Activated T-cell treated with anti-CD3 and anti-CD28 coated beads, Interleukin-2, amount 50 U/mL, for 72 hours (primary cell): ENCODE measurements at places on chromosomes 7 and 10. TPM values are rescaled to one million over a fixed set of nuclear protein-coding genes. Genes with fewer than 3 reads are reported as not detected.
A peak's percentile ranks its signal among the peaks of the same experiment; 100 is the strongest.

Gene OR2A5
- not detected for total RNA-seq

DNA sequence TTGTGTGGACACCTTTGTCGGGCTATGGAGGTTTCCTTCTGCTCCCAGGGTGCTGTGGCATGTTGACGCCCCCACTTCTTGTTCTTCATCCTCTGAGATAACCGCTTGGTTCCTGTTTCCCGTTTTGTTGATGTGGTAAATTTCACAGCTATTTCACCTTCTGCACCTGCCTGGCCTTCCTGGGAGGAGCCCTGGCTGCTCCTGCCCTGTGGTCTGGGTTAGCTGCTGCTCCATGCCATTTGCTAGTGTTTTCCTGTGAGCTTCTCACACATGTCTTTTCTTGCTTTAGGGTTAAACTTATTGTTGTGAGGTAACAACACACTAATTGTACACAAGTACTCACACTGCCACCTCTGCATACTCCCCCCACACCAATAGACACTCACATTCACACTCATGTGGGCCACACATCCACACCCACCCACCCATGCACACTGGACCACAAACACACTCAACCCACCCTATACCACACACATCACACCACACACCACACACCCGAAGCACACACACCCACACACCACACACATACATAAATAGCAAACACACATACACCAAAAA lies 46.5 kb upstream of the MSMB start:
- H3K27me3 ChIP-seq: no peaks in the 10 kb centered on the region
- no peaks in the 10 kb centered on the region for H3K36me3 ChIP-seq
- H3K27ac ChIP-seq: no peak overlapping the region
- peaks cover 21% of the 10 kb centered on the region for H3K4me1 ChIP-seq
- DNase-seq: no peak
- H3K4me3 ChIP-seq: no peak overlapping the region

- H3K36me3 ChIP-seq: no peaks in the 10 kb centered on the region
- no peak for DNase-seq
- peaks cover 2% of the 10 kb centered on the region for H3K27me3 ChIP-seq
- peaks cover 11% of the 10 kb centered on the region for H3K4me1 ChIP-seq
- H3K4me3 ChIP-seq: no peak overlapping the region
- no peak overlapping the region for H3K27ac ChIP-seq
Observed at GRCh38 chr7:159036916-159037605, 107.6 kb downstream of the VIPR2 start.

Gene ATOH7
- not detected for total RNA-seq

Gene ECHDC3
- total RNA-seq: 4.3 TPM

GRCh38 chr7:14013898-14014297 lies 24.4 kb upstream of the ETV1 start:
- peaks cover 1% of the 10 kb centered on the region for H3K36me3 ChIP-seq
- H3K27ac ChIP-seq: peak overlapping the region; percentile 24
- H3K27me3 ChIP-seq: no peaks in the 10 kb centered on the region
- H3K4me3 ChIP-seq: no peak overlapping the region

- H3K4me1 ChIP-seq: peaks cover 37% of the 10 kb centered on the region
- DNase-seq: no peak
- peak overlapping the region; percentile 93 for H3K27ac ChIP-seq
- H3K36me3 ChIP-seq: peaks cover 44% of the 10 kb centered on the region
- H3K4me3 ChIP-seq: peak overlapping the region; percentile 70
Observed at GRCh38 chr10:11295492-11295891, 277.8 kb downstream of the CELF2 start.

Gene ICA1
- 4.6 TPM for total RNA-seq

- no peak overlapping the region for H3K4me3 ChIP-seq
- peaks cover 7% of the 10 kb centered on the region for H3K27me3 ChIP-seq
- H3K27ac ChIP-seq: no peak overlapping the region
- peaks cover 5% of the 10 kb centered on the region for H3K4me1 ChIP-seq
Observed at GRCh38 chr10:78555128-78555527, 513.6 kb upstream of the ZMIZ1 start.

Gene CYP26C1
- total RNA-seq: not detected

DNA sequence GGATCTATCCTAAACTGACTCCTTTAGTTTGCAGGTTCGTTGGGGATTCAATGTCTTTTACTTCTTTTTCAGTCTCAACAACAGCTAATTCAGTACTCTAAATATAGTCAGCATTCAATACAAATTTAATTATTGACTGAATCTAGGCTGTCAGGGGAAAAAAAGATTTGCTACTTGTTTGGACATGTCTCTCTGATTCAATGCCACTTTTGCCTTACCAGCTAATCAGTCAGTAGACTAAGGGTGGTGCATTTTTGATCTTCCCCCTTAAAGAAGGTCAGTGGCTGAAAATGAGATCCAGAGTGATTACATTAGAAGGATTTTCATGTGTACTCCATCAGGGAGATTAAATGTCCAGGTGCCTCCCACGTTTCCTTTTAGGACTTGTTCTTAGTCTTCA lies 145.1 kb downstream of the C1GALT1 start:
- H3K36me3 ChIP-seq: no peaks in the 10 kb centered on the region
- no peaks in the 10 kb centered on the region for H3K4me1 ChIP-seq
- DNase-seq: no peak
- no peak overlapping the region for H3K27ac ChIP-seq
- H3K4me3 ChIP-seq: no peak overlapping the region

Gene H2BK1
- total RNA-seq: 4.4 TPM

DNA sequence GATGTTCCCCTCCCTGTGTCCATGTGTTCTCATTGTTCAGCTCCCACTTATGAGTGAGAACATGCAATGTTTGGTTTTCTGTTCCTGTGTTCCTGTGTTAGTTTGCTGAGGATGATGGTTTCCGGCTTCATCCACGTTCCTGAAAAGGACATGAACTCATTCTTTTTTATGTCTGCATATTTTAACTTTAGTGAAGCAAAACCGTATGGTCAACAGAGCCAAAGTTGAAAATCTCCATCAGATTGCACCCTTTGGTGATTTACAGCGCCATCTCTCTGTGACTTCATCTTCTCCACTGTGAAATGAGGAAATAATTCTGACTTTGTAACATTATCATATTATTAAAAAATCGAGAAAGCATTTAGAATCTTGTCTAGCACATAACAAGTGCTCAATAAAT lies 132.3 kb upstream of the PLXDC2 start:
- no peaks in the 10 kb centered on the region for H3K4me1 ChIP-seq
- no peak overlapping the region for H3K4me3 ChIP-seq
- peaks cover 4% of the 10 kb centered on the region for H3K36me3 ChIP-seq
- no peak overlapping the region for H3K27ac ChIP-seq
- H3K27me3 ChIP-seq: no peaks in the 10 kb centered on the region
- no peak for DNase-seq

DNA sequence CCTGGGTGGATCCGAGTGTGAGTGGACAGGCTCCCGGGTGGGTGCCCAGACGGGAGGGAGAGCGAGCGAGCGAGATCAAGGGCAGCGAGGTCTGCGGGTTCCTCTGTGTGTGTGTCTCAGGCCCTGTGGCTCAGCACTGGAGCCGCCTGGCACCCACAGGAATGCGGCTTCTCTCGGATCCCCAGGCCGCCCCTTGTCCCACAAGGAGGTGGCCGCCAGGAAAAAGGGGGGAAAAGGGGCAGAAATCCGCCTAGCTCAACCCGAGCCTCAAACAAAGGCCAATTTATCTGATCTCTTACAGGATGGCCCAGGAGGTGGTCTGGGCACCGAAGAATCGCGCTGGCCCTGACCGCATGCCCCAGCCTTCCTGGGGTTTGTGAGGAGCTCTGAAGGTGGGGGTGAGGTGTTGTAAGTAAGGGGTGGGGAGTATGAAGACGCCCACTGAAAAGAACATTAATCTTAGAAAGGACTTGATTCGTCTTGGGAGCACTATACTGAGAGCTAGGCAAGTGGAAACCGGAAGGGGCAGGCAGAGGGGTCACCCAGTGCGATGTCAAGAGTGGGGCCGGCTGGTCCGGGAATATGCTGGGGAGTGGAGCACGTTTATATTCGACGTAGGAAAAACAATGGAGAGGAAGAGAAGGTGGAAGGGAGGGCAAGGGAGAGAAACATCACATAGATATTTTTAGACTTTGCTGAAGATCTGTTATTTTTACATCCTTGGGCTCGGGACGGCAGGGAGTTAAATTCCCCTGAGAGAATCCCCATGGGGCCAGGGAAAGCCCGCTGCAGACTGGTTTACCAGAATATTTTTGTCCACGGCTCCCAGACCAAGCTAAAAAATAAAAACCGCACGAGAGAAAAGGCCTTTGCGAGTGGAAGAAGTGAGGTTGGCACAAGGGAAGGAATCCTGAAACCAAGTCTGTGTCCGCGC lies 7.2 kb downstream of the DLX5 start:
- H3K27me3 ChIP-seq: peaks cover 97% of the 10 kb centered on the region
- H3K4me1 ChIP-seq: peaks cover 34% of the 10 kb centered on the region
- H3K36me3 ChIP-seq: peaks cover 3% of the 10 kb centered on the region

Gene CUZD1
- total RNA-seq: 1.7 TPM

DNA sequence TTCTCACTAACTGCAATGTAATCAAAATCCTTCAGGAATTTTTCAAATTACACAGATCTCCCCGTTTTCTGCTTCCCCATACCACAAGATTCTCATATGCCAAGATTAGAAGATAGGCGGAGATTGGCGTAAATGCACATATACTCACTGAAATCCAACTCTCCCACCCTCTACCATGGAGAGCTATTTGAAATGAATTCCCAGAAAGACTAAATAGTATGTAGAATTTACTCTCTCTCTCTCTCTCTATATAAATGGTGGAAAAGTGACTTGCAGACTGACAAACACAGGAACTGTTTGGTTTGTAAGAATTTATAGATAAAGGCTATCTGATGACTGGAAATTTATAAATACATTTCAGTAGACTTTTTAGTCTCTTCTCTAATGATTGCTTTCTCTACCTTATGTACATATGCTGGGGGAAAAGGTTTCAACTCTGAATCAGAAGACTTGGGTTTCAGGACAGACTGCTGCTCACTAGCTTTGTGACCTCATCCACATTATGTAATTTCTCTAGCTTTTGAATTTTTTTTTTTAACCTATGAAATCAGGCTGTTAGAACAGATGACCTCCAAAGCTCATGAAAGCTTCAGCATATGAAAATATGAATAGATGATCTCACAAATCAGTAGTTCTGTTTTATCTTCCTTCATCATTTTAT lies 67.8 kb upstream of the CSTF2T start:
- H3K4me1 ChIP-seq: no peaks in the 10 kb centered on the region
- peaks cover 2% of the 10 kb centered on the region for H3K36me3 ChIP-seq
- no peak overlapping the region for H3K4me3 ChIP-seq
- peaks cover 23% of the 10 kb centered on the region for H3K27me3 ChIP-seq
- H3K27ac ChIP-seq: no peak overlapping the region

DNA sequence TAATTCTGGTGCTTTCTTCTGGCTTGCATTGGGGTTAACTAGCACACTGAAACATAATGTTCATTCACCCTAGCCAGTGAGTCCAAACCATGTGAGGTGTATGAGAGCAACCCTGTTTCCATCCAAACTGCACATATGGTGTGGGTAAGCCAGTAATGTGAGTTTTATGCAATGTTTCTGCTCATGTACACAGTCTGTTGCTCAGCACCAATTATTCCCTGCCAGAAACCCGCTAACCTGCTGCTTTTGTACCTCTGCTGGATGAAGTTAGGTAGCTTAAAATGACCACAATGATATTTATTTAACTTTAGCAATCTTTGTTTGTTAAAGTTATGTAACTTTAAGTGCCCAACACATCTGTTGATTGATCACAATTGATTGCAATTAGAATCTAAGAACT lies 93.7 kb upstream of the RPA3 start:
- H3K36me3 ChIP-seq: no peaks in the 10 kb centered on the region
- DNase-seq: no peak
- no peaks in the 10 kb centered on the region for H3K27me3 ChIP-seq
- H3K27ac ChIP-seq: no peak overlapping the region
- peaks cover 21% of the 10 kb centered on the region for H3K4me1 ChIP-seq

- DNase-seq: no peak
- no peaks in the 10 kb centered on the region for H3K27me3 ChIP-seq
- no peaks in the 10 kb centered on the region for H3K36me3 ChIP-seq
Observed at GRCh38 chr7:45988405-45989057, 67.5 kb upstream of the IGFBP3 start.

- peak; percentile 12 for DNase-seq
- H3K4me1 ChIP-seq: no peaks in the 10 kb centered on the region
- peaks cover 40% of the 10 kb centered on the region for H3K27me3 ChIP-seq
- no peak within 1 kb of the TSS for H3K27ac ChIP-seq
Observed at GRCh38 chr10:120456626-120457430, at the start of gene PLPP4. TSS of gene PLPP4 (plus strand) at chr10:120457227. CDS start at chr10:120457306, 79 bp downstream.

GRCh38 chr7:123154231-123154860 lies 45.4 kb downstream of the SLC13A1 start:
- H3K4me3 ChIP-seq: no peak overlapping the region
- no peaks in the 10 kb centered on the region for H3K4me1 ChIP-seq
- H3K27ac ChIP-seq: no peak overlapping the region
- peak; percentile 45 for DNase-seq
- H3K36me3 ChIP-seq: no peaks in the 10 kb centered on the region

GRCh38 chr7:31114593-31115343 lies 62.7 kb downstream of the ADCYAP1R1 start:
- no peak overlapping the region for H3K4me3 ChIP-seq
- H3K27ac ChIP-seq: no peak overlapping the region
- H3K4me1 ChIP-seq: no peaks in the 10 kb centered on the region
- H3K36me3 ChIP-seq: no peaks in the 10 kb centered on the region

- no peak for DNase-seq
- no peak overlapping the region for H3K4me3 ChIP-seq
- no peak overlapping the region for H3K27ac ChIP-seq
- H3K27me3 ChIP-seq: no peaks in the 10 kb centered on the region
- H3K36me3 ChIP-seq: no peaks in the 10 kb centered on the region
- H3K4me1 ChIP-seq: no peaks in the 10 kb centered on the region
Observed at GRCh38 chr7:137165786-137166185, 177.7 kb downstream of the PTN start.

Gene ABCB4
- total RNA-seq: 0.07 TPM

DNA sequence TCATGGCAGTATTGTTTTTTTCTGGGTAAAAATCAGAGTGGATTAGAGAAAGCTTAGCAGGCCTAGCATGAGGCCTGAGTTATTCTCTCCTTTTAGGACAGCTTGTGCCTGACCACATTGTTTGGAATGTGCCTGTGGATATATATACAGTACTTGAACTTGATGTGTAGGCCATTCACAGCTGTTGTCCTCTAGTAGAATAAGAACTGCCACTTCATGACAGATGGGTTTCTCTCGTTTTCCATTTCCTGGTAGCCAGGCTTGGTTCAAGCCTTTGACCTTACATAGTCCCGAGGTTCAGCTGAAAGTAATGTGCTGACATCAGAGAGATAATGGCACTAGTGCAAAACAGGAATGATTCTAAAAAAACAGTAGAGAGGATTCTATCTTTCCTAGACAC lies 473.9 kb downstream of the AUTS2 start:
- no peak overlapping the region for H3K27ac ChIP-seq
- H3K36me3 ChIP-seq: no peaks in the 10 kb centered on the region
- H3K4me1 ChIP-seq: no peaks in the 10 kb centered on the region
- no peaks in the 10 kb centered on the region for H3K27me3 ChIP-seq
- no peak overlapping the region for H3K4me3 ChIP-seq
- no peak for DNase-seq

DNA sequence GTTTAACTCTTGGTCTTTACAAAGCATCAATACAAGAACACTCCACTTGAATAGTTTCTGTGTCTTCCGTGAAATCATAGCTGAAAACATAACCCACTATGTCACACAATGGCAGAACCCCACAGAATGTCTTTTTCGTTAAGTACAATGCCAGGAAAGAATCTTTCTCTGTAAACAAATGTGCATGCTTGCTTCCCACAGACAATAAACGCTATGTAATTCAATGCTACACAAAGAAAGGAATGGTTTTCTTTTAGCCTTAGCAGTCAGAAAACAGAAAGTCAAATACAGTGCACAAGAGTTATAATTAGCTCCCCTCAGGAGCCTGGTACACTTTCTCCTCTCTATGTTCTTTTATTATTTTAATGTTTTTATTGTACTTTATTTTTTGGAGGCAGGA lies 186.1 kb downstream of the SRPK2 start:
- H3K4me3 ChIP-seq: no peak overlapping the region
- no peak overlapping the region for H3K27ac ChIP-seq
- no peak for DNase-seq
- H3K4me1 ChIP-seq: peaks cover 57% of the 10 kb centered on the region

Gene RADIL
- 0.50 TPM for total RNA-seq
